ENCODE measurements at places on chromosomes 4 and X.

GRCh38 chr4:88814043-88814617 is 116.5 kb upstream of the NAP1L5 start:
- DNase-seq = no peak

- DNase-seq = no peak
These were observed at the start of gene GPRASP2 for GRCh38 chrX:102712216-102712966. TSS of gene GPRASP2 (plus strand) at chrX:102712448. CDS start at chrX:102714870, 2,422 bp downstream.

- DNase-seq = no peak
These were observed 4.4 kb downstream of the RBM3 start for GRCh38 chrX:48578661-48579128.

DNA sequence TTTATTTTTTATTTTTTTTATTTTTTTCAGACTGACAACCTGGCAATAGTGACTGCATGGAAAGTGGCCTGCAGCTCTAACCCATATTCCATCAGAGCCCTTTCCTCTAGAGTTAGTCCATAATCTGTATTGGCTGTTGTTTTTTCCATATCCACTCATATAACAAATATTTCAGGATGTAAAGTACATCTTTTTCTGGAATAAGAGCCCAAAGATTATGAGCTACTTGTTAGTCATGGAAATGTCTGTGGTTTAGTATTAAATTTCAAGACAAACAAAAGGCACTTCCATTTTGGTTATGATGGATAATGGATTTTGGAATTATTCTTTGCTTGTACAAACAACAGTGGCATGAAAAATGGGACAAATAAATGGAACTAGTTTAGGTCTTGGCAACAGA is 296.0 kb upstream of the HS3ST1 start:
- DNase-seq = no peak

- DNase-seq = no peak
These were observed 100.1 kb downstream of the LCORL start for GRCh38 chr4:17921451-17921850.

DNA sequence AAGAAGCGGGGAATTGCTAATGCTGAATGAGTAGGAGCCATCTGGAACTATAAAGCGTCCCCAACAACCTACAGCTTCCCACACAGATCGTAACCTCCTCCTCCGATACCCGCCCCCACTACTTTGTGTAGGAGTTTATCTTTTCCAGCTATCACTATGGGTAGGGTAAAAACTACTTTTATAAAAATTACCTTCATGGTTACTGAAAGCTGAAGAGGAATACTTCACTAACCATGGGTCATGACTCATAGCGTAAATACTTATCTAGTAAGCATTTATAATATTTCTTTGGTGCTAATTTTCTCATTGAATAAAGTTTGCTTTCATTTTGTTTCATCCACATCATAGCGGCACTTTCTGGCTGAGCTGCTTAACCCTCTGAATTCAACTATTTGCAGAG is 79.4 kb upstream of the TNIP3 start:
- no peak for DNase-seq

DNA sequence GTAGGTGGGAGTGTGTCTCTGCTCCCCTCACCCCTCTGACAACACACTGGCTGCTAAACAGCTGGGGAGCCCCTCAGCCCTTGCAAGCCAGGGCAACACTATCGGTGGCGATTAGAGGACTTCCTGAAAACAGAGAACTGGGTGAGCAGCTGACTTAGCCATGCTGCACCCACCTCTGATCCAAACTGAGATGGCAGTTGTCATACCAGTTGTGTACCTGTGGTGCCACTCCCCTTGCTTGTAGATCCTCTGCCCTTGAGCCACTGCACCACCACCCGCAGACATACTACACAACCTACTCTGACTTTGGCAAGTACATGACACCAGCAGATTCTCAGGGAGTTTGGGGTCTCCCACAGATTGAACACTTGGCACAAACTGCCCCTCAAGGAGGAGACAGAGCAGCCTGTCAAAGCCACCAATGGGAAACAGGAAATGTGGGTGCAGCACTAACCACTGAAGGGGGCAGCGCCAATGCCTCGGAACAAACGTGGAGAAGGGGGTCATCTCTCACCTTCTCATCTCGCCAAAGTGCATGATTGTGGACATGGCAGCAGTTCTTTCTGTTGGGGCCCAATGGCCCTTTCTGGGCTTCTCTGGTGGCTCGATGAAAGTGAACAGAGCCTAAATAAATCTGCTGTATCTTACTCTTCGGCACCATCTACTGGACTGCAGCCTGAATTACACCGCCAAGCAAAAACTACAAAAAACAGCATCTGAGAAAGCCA is 119.8 kb downstream of the NEK1 start:
- peak; percentile 0 for DNase-seq

- DNase-seq = no peak
These were observed 32.9 kb downstream of the USP9X start for GRCh38 chrX:41118156-41118555.

- no peak for DNase-seq
These were observed 58.0 kb downstream of the SH3BGRL start for GRCh38 chrX:81259714-81260395.

- no peak for DNase-seq
These were observed 52.1 kb upstream of the LHFPL1 start for GRCh38 chrX:112731793-112732192.

Data from NCI-H1105 (cell line).